ENCODE measurements at places on chromosomes 12 and 14.

GRCh38 chr12:108147279-108147678 is 18.2 kb downstream of the WSCD2 start:
- no peak for DNase-seq

DNA sequence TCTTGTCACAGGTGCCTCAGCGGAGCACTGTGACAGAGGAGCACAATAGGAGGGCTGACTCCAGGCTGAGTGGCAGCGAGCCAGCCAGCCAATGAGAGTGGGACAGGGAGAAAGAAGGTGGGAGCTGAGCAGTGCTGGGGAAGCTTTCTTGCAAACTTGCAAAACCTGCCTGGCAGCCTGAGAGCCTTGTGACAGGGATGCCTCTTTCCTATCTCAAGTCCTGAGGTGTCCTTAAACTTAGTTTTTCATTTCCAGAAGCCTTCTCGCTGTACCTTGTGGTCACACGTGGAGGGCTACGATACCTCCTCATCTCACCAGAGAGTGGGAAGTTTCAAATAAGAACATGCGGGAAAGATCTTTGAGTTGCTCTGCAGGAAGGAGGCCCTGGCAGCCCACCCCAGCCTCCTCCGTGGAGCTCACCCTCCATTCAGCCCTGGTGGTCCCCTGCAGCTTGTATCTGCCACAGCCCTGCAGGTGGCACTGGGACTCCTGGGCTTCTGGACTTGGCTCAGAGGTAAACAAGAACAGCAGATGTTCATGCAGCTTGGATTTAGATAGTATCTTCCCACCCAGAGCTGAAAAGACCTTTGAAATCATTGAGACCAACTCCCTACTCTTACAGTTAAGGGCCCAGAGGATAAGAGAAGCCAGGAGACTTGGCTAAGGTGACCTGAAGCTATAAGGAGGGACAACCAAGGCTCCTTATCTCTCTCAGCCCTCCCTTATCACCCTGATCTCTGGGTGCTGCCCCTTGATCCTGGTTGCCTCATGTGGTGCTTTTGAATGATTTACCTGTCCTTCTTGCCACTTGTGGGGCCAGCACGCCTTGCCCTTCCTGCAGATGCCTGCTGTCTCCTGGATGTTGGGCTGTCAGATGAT is 153.5 kb upstream of the MAX start:
- no peak for DNase-seq

DNA sequence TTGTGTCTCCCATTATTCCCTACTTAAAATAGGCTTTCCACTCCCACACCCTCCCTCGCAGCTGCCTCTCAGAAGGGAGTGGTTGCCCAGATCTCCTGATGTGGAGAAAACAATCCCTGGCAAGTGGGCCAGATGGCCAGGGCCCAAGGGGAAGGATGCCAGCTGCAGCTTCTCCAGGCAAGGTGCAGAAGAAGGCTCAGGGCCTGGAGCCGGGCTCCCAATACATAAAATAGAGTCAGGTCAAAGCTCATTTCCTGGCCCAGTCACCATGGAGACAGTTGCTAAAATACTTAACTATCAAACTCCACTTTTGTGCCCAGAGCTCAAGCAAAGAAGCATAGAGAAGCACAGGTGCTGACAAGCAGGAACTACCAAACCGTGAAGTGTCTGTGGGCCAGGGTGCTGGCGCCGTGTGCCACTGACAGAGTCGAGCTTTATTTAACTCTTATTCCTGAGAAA is 45.7 kb upstream of the ITPR2 start:
- no peak for DNase-seq

- DNase-seq, result no peak
Measured at GRCh38 chr12:124369827-124370378, 75.0 kb downstream of the RFLNA start.

DNA sequence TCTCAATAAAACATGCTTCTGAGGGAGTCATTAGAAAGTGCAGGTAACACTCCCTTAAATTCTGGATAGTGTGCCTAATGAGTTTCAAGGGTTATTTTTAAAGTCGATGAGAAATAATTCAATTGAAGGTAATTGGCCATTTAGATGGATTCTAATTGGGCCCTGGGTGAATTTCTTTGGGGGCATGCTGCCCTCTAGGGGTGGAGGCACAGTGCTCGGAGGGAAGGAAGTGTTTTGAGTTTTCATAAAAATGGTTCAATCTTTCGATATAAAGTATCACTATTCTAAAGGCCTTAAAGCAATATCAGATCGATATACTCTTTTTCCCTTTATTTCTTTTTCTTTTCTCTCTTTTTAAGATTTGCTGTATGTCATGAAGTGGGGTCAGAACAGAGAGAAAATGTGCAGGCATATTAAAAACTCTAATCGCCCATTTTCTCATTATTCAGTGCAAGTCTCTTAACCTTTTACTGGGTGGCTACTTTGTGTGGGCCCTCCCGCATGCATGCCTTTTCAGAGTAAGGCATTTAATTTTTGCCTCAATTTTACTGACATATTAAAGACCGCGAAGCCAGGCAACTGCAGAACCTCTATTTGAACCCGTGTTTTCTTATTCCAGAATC is 25.5 kb downstream of the NKX2-8 start:
- DNase-seq, result peak; percentile 35

GRCh38 chr12:130642856-130643255 is 73.2 kb downstream of the RIMBP2 start:
- DNase-seq, result no peak

DNA sequence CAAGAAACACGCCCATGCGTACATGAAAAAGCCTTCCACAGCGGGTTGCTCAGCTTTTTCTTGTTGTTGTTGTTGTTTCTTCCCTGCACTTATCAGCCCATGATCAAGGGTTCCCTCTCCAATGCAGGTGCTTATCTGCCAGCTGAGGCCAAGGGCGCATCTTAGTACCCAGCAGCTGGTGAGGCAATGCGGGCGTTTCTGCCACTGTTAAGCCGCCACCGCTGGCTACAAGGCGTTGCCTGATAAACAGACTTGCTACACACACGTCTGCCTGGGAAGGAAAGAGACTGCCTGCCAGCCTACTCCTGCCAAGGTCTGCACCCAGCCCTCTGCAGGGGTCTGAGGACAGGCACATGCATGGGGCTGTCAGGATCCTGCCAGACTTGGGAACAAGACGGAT is 345.9 kb downstream of the BCL11B start:
- peak; percentile 42 for DNase-seq

GRCh38 chr12:112752303-112752702 is 39.2 kb upstream of the RPH3A start:
- DNase-seq, result no peak

DNA sequence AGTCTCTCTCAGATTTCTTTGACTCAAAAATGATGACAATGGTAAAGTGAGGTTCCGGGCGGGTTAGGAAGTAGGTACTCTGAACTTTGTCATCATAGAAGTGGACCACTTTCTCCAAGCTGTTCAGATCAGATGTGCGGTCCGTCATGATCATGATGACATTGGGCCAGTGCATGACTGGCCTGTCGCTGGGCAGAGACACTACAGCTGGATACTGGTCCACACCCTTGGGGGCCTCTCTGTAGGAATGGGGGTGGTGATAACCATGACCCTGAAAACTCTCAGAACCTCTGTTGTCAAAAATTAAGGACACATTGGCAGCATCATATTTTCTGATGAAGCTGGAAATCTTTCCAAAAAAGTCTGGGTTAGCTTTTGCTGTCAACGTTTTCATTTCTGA is 28.2 kb downstream of the KICS2 start:
- no peak for DNase-seq

DNA sequence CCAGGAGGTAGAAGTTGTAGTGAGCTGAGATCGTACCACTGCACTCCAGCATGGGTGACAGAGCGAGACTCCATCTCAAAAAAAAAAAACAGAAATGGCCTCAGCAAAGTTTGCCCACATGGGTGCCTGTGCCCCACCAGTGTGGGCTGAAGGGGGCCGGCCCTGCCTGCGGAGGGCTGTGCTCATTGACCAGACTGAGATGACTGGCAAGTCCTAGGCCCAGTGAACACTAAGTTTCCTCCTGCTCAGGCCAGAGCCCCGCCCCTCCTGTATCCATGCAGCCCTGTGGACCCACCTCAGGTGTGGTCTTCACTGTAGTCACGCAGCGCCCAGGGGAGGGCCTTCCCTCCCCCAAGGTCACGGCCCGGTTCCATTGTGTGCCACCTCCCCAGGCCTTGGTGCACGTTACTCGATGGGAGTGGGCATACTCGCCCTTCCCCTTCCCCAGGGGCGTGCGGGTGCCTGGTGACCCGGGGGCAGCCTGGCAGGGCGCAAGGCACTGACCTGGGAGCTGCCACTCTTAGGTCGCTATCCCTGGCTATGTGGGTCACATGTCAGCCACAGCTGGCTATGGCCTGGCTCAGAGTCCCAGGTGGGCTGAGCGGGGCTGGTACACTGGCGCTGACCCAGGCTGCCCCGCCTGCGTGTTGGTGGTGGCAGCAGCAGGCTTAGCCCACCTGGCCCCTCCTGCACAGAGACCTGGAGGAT is 16.1 kb downstream of the INF2 start:
- DNase-seq, result no peak

DNA sequence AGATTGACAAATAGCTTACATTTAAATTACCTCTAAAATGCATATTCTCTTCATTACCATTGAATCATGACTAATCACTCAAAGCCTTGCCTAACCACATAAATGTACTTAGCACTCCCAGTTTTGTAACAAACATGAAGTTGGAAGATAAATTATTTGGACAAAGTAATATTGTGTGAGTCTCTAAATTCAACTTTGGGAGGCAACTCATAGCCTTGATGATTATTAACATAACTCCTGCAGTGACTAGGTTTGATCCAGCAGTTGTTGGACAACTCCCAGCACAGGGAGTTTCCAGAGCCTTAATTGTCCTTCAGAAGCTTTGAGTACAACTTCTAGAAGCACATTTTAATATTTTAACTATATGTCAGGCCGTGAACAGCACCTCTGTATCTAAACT is 153.4 kb upstream of the PDZRN4 start:
- DNase-seq, result no peak

DNA sequence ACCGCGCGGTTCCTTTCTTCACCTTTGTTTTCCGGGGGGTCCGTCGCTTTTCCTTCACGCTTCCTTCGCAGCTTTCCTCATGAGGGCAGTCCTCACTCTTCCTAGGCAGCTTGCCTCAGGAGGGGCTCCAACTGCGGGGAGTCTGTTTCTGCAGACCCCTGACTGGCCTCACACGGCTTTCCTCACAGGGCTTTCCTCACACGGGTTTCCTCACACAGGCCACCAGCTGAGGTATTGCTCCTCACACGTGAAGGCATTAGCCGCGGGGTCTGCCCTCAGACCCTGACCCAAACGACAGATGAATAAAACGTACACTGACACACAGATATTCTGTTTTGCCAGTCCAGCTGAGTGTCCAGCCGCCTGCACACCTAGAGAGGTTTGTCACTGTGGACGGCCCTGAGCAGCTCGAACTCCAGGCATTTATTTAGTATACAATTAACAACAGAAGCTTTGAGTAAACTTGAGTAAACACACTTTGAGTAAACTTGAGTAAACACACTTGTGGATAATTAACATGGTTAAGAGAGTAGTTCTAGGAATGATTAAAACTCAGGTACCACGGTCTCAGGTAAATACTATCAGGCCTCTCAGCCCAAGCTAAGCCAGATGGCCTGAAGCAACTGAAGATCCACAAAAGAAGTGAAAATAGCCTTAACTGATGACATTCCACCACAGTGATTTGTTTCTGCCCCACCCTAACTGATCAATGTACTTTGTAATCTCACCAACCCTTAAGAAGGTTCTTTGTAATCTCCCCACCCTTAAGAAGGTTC is 16.1 kb upstream of the LYZ start:
- no peak for DNase-seq

- no peak for DNase-seq
Measured at GRCh38 chr12:212415-212714, 1.6 kb downstream of the SLC6A12 start.

DNA sequence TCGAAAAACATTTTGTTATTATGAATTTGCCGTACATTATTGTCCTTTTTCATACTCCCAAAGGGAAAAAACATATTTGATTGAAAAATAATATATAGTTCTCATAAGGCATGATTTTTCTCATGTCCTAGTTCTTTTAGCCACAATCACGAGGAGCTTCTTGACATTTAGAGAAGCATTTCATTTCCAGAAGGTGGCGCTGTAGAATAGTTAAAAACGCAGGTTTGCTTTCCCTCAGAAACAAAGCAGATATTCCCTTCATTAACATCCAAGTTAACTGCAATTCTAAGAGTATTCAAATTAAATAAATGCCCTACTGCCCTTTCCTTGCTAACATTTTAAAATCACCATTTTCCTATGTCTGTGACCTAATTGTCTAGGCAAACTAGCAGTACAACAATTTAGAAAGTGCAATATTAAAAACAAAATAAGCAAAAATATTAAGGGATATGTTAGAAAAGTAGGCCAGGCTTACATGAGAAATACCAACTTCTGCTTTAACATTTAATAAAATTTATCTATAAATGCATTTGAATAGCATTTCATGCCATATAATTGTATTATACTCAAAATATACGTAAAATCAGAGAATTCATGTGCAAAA is 10.9 kb upstream of the PIK3C2G start:
- DNase-seq, result no peak

- DNase-seq, result no peak
Measured at GRCh38 chr12:78732481-78732880, 132.1 kb upstream of the SYT1 start.

DNA sequence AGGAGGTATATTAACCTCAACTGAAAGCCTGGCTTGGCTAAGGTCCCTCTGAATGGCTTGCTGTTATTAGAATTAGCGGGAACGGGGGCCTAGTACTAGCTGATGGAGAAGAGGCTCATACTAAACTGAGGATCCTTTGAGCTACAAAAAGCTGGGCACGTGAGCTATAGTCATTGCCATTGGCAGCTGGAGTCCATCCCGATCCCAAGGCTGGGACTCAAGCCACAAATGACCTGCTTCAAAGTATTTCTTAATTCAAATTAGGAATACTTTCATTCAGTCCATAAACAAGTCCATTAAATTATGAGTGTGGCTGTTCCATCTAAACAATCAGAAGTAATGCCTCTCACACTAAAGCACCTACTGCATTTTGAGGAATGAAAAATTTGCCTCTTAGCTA is 114.5 kb downstream of the DACT1 start:
- DNase-seq, result no peak

DNA sequence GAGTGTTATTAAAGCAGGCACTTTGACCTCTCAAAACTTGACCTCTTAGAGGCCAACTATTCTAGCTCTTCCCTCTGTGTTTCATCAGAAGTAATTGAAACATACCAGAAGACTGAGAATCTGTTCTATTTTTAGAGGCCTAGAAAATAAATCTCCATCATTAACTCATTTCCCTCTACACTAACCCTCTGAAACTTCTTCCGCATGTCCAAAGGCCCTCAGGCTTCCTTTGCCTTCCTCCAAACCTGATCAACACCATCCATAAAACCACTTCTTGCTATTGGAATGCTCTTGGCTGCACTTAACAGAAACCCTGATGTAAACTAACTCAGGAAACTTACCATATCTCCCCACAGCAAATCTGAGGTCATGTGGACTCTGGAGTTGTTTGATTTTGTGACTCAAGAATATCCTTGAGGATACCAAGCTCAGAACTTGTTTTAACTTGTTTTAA is 196.4 kb downstream of the RPAP3 start:
- no peak for DNase-seq

- DNase-seq, result no peak
Measured at GRCh38 chr12:4615667-4616066, 33.2 kb downstream of the AKAP3 start.

All from activated T-cell treated with anti-CD3 and anti-CD28 coated beads, Interleukin-2, amount 50 U/mL, for 48 hours (primary cell).